ENCODE measurements at places on chromosomes 16 and 17. TPM values are rescaled to one million over a fixed set of nuclear protein-coding genes. Genes with fewer than 3 reads are reported as not detected.

Gene MSLN
- not detected for total RNA-seq

Gene FBXL16
- 0.28 TPM for total RNA-seq

Gene MYH13
- under 0.01 TPM for total RNA-seq

Gene SOX8
- under 0.01 TPM for total RNA-seq

Gene CDRT15
- total RNA-seq: not detected

All from smooth muscle cell of the umbilical artery (primary cell).